Large intestine (tissue), 12 donors: ENCODE measurements at places on chromosomes 5 and 9. TPM values are rescaled to one million over a fixed set of nuclear protein-coding genes. Genes with fewer than 3 reads are reported as not detected.
A peak's percentile ranks its signal among the peaks of the same experiment; 100 is the strongest.

DNA sequence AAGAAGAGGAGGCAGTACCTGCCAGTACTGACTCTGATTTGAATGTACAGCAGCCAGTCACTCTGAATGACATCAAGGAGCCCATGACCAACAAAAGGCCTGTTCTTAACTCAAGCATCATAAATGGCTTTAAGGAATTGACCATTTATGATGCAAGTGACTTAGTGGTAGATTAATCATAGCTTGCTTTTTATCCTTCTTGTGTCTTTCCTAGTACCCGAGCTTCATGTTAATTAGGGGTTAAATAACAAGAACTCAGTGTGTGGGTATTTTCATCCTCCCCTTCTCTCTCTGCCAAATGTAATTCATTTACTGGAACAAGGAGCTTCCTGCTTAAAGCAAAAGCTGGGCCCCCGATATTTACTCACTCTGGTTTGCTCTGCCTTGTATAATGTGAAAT lies 146.5 kb downstream of the UNC13B start:
- H3K4me1 ChIP-seq, result no peaks in the 10 kb centered on the region
- no peak for DNase-seq
- H3K36me3 ChIP-seq, result peaks cover 9% of the 10 kb centered on the region
- H3K27me3 ChIP-seq, result no peaks in the 10 kb centered on the region
- H3K27ac ChIP-seq, result no peak overlapping the region

DNA sequence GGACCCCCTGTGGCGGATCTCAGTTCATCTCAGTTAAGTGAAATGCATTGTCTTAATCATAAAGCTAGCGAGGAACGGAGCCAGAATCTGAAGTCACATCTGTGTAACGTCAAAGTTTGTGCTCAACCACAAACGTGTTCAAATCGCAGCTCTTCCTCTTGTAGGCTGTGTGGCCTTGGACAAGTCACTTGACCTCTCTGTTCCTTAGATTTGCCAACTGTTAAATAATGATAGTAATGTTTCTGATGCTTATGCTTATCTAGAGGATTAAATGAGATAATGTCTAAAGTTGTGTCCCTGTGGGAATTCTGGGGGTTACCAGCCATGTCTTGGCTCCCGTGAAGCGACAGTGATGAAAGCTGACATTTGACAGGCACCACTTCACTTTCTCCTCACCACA lies 69.2 kb upstream of the NEURL1B start:
- no peak overlapping the region for H3K4me3 ChIP-seq
- no peaks in the 10 kb centered on the region for H3K36me3 ChIP-seq
- peaks cover 7% of the 10 kb centered on the region for H3K4me1 ChIP-seq
- H3K27me3 ChIP-seq, result no peaks in the 10 kb centered on the region
- no peak overlapping the region for H3K27ac ChIP-seq

GRCh38 chr9:130054325-130054786 lies 650 bp downstream of the GPR107 start:
- peak; percentile 26 for DNase-seq
- no peaks in the 10 kb centered on the region for H3K27me3 ChIP-seq
- no peaks in the 10 kb centered on the region for H3K36me3 ChIP-seq
- H3K4me1 ChIP-seq, result peaks cover 4% of the 10 kb centered on the region
- peak overlapping the region; percentile 97 for H3K4me3 ChIP-seq
- peak overlapping the region; percentile 70 for H3K27ac ChIP-seq

DNA sequence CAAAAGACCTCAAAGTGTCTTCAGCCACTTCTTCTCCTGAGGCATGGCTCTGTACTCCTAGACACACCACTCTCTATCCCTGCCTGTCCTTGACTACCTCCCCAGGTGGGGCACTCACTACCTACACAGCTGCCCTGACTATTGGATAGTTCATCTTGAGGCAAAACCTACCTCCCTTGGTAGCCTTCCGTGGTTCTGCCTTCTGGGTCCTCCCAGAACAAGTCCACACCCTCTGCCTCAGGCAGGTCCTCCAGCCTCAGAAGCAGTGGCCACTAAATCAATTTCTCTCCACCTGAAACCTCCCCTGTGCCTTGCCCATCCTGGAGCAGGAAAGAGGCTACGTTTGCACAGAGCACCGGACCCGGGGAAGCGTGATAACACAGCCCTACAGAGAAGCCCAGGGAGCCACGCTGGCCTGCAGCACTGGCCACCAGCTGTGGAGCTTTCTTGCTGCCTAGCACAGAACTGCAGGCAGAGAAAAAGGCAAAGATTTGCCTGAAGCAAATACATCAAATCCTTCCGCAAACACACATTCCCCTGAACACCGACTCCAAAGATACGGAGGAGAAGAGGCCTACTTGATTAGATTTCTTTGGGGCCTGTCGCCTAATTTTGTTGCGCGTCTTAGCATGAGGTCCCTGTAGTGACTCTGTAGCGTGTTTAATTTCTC lies 141.8 kb downstream of the C9orf50 start:
- no peaks in the 10 kb centered on the region for H3K36me3 ChIP-seq
- peak overlapping the region; percentile 36 for H3K27ac ChIP-seq
- no peak overlapping the region for H3K4me3 ChIP-seq
- H3K27me3 ChIP-seq, result no peaks in the 10 kb centered on the region
- peak; percentile 17 for DNase-seq

DNA sequence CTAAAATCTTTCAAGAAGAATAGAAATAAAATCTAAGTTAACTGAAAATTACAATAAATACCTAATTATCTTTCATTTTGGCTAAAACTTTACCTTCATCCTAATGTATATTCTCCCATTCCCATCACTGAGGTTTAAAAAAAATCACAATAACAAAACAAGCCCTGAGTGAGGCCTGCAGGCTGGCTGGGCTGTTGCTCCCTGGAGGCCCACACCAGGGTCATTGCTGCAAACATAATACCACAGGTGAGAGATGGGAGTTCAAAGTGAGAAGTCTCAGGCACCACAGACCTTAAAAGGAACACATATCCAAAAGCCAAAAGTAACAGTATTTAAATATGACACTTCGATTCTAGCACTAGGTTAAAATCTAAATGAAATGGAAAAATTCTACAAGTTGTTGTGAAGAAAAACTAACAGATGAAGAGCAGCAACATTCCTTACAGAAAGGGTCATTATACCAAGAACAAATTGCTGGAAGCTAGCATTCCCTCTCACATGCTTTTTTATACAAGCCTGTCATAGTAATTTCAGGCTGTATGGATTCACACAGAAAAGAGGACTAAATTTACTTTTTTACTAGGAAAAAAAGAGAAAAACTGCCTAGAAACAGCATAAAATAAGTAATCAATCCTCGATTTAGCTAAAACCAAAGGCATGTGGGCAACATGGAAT lies 57.8 kb downstream of the AUH start:
- peak overlapping the region; percentile 10 for H3K27ac ChIP-seq
- H3K36me3 ChIP-seq, result no peaks in the 10 kb centered on the region
- H3K4me3 ChIP-seq, result no peak overlapping the region
- DNase-seq, result no peak
- H3K27me3 ChIP-seq, result no peaks in the 10 kb centered on the region

GRCh38 chr5:42767491-42768105 lies 11.0 kb downstream of the CCDC152 start:
- no peaks in the 10 kb centered on the region for H3K4me1 ChIP-seq
- no peaks in the 10 kb centered on the region for H3K27me3 ChIP-seq
- DNase-seq, result no peak

DNA sequence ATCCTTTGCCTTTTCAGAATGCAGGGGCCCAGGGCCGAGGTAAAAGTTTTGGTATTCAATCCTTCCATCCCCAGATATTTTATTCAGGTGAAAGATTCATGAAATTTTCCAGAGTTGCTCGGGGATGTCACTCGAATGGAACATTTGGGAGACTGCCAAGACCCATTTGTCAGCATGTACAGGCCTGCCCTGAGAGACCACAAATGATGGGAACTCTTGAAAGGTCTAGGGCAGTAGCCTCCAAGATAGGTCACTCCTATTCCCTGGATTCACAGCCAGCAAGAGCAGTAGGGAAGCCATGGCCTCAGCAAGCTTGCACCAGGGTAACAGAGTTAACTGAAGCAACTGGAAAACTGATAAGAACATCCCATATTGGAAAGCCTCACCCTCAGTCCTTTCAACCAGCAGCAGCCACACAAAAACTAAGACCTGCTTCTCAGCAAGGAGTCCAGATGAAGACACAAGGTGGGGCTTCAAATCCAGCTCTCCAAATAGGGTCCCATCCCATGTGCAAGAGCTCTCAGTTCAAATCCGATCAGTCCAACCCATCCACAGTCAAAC lies 12.5 kb downstream of the CARD6 start:
- no peak overlapping the region for H3K27ac ChIP-seq
- H3K4me3 ChIP-seq, result no peak overlapping the region
- H3K27me3 ChIP-seq, result no peaks in the 10 kb centered on the region
- no peaks in the 10 kb centered on the region for H3K36me3 ChIP-seq

DNA sequence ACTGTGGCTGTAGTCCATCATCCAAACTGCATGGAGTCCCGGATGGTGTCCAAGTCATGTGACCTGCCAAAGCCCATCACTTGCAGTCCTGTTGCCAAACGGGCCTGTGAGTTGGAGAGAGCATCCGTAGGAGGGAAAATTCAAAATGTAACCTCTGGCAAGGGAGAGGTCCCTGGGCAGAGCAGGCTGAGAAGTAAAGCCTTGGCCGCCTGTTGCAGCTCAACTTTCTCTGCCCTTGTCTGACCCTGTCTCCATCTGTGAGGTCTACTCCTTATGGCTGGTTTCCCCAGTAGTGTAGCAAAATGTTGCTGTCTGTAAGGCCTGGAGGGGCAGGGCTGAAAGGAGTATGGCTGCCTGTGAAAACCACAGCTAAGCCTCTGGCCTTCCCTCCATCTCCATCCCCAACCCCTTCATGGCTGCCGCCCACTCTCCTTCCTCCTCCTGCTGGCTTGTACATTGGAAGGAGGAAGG lies 163.5 kb downstream of the SEMA6A start:
- no peaks in the 10 kb centered on the region for H3K4me1 ChIP-seq
- H3K36me3 ChIP-seq, result peaks cover 3% of the 10 kb centered on the region
- DNase-seq, result no peak

DNA sequence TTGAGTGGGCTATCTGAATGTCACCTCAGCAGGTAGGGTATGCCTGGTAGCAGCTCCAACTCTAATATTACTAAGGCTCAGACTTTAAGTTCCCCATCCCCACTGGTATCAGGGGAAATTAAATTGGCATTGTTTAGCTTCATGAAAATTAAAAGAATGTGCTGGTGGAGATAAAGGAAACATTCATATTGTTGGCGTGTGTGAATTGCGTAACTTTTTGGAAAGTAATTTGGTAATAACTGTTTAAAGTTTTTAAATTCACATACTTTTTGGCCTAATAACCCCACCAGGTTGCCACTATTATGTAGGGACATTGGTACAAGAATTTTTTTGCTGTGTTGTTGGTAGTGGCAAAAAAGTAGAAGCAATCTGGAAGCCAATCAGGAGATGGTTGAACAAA lies 29.4 kb downstream of the TNPO1 start:
- H3K27ac ChIP-seq, result no peak overlapping the region
- H3K36me3 ChIP-seq, result no peaks in the 10 kb centered on the region
- no peak for DNase-seq

- H3K4me1 ChIP-seq, result no peaks in the 10 kb centered on the region
- no peaks in the 10 kb centered on the region for H3K36me3 ChIP-seq
- no peaks in the 10 kb centered on the region for H3K27me3 ChIP-seq
These were observed 39.3 kb upstream of the CHD1 start for GRCh38 chr5:98968056-98968564.

DNA sequence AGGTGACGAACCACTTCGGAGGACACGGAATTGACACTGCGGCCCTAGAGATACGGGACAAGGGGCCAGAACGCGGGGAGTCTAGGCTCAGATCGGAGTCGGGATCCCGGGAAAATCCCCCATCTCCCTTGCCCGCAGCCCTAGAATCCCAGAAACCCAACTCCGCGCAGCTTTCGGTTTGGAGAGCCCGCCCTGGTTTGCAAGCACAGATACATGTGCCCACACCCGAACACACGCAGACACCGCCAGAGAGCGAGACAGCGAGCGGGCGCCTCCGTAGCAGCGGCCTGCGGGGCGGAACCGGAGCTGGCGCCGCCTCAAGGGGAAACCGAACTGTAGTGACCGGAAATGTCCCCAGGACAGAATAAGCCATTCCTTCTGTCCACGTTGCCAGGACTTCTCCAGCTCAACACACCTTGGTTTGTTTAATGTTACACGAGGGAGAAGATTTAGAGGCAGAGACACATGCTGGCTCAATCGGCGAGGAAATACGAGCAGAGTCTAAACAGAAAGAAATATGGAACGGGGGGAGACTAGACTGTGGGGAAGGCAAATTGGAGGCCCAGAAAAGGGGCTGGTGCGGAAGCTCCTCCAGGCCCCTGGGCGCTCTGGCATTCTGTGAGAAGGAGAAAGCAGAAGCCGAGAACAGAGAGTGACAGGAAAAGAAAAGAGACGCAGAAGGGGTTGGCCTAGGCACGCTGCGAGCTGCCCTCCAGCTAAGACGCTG lies 2.9 kb upstream of the PAX5 start:
- peaks cover 21% of the 10 kb centered on the region for H3K4me1 ChIP-seq
- peaks cover 98% of the 10 kb centered on the region for H3K27me3 ChIP-seq
- no peak overlapping the region for H3K27ac ChIP-seq
- H3K4me3 ChIP-seq, result peak overlapping the region; percentile 38

The NR4A3 gene
- 1.4 TPM for polyA plus RNA-seq
